GM23338 (cell line): ENCODE measurements at places on chromosomes 12 and 14. TPM values are rescaled to one million over a fixed set of nuclear protein-coding genes. Genes with fewer than 3 reads are reported as not detected.
A peak's percentile ranks its signal among the peaks of the same experiment; 100 is the strongest.

- peak; percentile 90 for DNase-seq
Measured at GRCh38 chr14:91173221-91173670, 59.4 kb downstream of the DGLUCY start.

DNA sequence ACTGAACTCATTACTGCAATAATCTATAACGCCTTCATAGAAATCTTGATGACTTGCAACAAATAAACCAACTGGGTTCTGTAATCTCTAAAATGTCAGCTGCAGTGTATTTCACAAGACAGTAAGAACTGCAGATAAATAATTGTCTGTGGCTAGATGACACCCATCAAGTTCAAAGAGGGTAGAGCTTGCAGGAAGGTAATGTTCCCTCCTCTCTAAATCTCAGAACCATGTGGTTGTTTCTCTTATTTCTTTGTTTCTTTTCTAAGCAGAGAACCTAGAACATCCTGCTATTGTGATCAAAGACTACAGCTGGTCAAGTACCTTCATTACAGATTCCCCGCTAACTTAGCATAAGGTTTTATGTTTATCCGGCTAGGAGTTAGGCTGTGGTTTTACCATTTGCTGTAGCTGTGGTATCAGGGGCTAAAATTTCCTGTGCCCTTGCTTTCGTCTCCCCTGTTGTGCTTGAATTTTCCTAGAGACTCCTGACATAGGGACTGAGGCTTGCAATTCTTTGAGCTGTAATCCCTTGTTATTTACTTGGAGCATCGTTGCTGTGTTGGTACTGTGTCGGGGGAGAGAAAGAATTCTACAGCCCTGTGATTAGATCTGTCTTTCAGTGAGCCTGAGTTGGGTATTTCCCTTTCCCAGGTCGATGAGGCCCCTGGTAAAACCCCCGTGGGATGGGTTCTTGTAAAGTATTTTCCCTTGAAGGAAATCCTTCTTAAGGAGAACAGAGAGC is 253.1 kb upstream of the BTG1 start:
- DNase-seq, result no peak

CBLN3 gene
- 0.07 TPM in 1 of 2 replicates, not detected in the other for total RNA-seq

BICD1 gene
- total RNA-seq, result 76.4 and 83.6 TPM in 2 replicates

DNA sequence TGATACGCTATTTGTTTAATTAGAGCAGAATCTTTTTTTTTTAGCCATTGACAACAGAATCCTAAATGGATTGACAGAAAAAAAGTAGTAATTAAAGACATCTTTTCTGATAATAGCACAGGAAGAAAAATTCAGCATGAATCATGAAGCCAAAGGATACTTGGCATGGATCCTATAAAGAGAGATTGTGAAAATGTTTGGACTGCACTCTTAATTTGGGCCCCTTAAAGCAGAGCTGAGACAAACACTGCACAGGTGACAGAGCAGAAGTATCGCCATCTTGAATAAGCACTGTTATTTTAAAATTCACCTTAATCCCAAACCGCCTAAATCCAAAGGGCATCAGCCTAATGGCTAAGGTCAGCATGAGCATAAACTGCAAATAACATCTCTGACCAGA is 48.8 kb upstream of the SEL1L start:
- no peak for DNase-seq

- no peak for DNase-seq
Measured at GRCh38 chr12:47721431-47721973, 3.8 kb downstream of the ENDOU start.

PMEL gene
- total RNA-seq, result 81.6 and 108 TPM in 2 replicates

PPFIA2 gene
- total RNA-seq, result 5.9 and 7.2 TPM in 2 replicates

FOXN4 gene
- 0.35 TPM in 1 of 2 replicates, not detected in the other for total RNA-seq

DNA sequence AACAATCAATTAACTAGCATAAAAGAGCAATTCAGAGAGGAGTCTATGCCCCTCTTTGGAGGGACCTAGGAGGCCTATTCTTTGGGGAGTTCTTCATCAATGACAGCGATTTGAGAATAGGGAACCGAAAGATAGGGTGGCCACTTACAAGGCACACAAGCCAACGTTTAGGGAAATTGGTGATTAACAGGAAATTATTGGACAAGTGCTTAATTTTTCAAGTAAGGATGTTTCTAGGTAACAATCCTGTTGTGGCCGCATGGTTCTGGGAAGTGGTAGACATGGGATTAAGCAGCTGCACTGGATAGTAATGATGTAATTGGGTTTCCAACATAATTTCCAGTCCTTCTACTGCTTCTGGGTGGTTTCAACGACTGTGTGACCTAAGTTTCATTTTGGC is 83.2 kb downstream of the HMGA2 start:
- DNase-seq, result no peak

- no peak for DNase-seq
Measured at GRCh38 chr12:45336762-45337596, 121.1 kb downstream of the ANO6 start.

- no peak for DNase-seq
Measured at GRCh38 chr14:92633274-92633616, 115.2 kb downstream of the LGMN start.

ANKLE2 gene
- 63.7 and 68.4 TPM in 2 replicates for total RNA-seq

PPP2R5E gene
- 45.5 and 52.2 TPM in 2 replicates for total RNA-seq

GRCh38 chr14:52352061-52352491 is 38.0 kb downstream of the PTGER2 start:
- DNase-seq, result no peak

- no peak for DNase-seq
Measured at GRCh38 chr12:52608826-52609630, 7.8 kb upstream of the KRT72 start.

DNA sequence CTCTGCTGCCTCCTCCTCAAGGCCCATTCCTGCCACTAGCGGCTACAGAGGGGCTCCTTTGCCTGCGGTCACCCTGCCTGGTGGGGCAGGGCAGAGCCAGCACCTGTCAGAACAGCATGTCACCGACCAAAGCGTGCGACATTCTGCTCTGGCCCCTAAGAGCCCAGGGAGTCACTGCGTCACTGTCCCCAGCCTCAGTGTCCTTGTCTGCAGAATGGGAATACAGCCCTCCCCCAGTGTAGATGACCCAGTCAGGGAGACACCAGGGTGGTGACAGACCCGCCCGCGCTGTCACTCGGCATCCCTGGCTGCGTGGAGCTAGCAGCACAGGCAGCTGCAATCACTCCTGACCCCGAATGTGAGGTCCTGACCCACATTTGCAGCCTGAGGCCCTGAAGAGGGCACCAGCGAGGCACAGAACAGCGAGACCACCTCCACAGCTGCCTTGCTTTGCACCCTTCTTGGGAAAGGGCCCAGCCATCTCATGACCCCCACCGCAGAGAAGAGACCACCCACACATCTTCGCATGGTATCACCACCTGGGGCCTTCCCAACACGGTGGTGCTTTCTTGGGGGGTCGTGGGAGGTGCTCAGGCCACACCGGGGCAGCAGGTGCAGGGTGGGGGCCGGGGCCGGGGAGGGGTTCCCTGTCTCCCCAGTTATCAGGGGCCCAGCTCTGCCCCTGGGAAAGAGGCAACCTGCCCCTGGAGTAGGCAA is 2.5 kb downstream of the AHNAK2 start:
- DNase-seq, result peak; percentile 57

KMT2D gene
- total RNA-seq, result 86.1 and 120 TPM in 2 replicates

DNA sequence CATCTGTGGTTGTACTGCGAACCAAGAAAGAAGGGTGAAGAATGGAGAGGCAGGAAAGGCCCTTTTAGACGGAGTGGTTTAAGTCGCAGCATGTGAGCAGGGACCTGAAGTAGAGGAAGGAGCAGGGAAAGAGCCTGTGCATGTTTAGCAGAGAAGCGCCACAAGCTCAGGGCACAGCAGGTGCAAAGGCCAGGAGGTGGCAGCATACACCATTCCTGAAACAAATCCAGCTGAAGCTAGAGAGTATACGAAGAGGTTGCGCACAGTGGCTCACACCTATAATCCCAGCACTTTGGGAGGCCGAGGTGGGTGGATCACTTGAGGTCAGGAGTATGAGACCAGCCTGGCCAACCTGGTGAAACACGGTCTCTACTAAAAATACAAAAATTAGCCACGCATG is 49.9 kb downstream of the HELB start:
- peak; percentile 88 for DNase-seq

TUBA1B gene
- total RNA-seq, result 2,341 and 2,718 TPM in 2 replicates

DNA sequence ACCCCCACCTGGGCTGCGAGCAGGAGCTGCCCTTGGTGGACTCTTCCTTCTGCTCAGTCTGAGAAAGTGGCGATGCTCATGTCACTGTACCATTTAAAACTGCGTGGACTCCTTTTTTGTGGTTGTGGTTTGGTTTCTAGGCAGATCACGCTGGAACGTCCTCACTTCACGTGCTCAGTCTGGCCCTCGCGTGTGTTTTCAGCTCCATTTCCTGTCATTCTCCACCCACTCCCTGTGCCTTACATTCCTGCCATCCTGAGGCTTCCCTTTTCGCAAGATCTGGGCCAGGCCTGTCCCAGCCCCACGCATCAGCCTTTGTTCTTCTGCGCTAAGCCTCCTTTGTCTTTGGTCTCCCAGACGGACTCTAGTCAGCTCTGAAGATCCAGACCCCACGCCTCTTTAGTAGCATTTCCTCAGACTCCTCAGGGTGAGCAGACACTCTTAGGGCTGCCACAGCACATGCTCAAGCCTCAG is 105.4 kb downstream of the FBXL14 start:
- DNase-seq, result peak; percentile 21

CD163L1 gene
- 0.14 and 1.6 TPM in 2 replicates for total RNA-seq

DNA sequence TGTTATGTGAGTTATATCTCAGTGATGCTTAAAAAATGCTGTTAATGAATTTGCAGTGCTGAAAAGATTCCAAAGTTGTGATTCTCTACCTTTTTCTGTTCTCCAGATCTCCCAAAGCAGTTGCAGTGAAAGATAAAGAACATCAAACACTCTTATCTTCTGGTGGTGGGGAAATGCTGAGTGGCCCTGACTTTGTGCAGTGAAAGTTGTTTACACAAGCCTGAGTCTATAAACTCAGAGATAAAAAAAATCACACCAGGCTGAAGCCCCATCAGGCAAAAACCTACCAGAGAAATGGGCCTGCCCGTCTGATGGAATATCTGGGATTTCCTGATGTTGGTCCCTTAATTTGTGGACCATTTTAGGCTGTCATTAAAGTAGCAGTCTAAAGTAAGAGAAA is 46.1 kb downstream of the RASSF3 start:
- no peak for DNase-seq

CCDC38 gene
- total RNA-seq, result not detected in 2 replicates

REM2 gene
- 0.31 and 1.2 TPM in 2 replicates for total RNA-seq

GRCh38 chr12:51448618-51449256 is 24.1 kb downstream of the SLC4A8 start:
- no peak for DNase-seq

MRPS35 gene
- total RNA-seq, result 58.7 and 71.8 TPM in 2 replicates

DNA sequence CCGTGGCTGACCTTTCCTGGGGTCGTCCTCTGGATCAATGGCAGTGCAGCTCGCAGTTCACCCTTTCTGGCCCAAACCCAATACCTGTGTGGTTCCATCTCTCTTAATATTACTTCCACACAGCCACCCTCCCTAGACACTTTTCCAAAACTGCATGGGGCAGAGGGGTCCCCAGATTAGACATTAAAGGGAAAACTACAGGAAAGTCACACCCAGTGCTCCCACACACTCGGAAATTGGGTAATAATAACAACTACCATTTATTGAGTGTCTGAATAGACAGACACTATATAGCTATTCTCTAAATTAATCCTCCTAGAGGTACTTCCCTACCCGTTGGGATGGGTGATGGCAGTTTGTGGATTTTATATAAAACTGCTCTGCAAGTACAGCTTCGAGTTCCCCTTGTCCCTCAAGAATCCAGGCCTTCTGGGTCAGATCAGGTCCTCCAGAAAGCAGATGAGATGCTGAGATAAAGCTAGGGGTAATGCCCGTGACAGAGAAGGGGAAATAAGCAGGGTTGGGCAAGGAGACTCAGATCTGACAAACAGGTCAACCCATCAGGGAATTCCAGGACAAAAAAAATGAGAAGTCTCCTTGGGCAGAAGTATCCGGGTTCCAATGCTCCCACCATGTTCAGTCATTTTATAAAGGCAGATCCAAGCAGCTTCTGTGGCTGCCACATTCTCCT is 795 bp upstream of the PXN start:
- no peak for DNase-seq

GRCh38 chr12:66669541-66669940 is 9.3 kb downstream of the GRIP1 start:
- no peak for DNase-seq

DNA sequence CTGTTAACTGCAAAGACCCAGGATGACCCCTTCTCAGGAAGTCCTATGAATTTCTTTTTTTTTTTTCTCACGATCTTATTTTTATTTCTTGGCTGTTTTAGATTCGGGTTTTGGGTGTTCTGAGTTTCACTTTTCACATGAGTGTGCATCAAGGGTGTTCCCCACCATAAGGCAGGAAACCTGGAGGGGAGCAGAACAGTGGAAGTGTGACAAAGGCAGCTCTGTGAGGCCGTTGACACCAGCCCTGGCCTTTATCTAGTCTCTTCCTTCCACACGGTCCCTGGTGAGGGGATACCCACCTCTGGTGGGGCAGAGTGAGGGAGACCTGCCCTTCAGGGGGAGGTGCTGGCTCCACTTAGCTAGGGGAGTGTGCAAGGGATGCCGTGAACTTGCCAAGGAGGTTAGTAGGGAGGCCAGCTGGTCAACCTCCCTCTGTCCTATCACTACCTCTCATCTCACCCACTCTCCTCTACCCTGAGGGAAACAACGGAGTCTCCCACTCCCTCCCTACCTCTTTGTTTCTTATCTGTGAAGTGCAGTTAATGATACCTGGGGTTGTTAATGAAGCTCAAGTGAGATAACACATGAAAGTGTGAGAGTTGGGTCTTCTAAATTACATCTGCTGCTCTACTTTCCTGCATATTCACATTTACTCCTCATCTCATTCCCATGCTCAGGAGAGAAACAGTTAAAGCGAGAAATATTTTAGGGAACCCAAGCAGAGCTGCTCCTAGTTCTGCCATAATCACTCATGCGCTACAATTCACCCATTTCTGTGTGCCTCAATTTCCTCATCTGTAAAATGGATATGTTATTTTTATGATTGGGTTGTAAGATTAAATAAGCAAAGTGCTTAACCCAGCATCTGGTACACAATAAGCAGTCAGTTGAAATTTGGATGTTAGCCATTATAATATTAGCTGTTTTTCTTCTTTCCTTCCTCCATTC is 4.4 kb upstream of the GALNT6 start:
- no peak for DNase-seq

DNA sequence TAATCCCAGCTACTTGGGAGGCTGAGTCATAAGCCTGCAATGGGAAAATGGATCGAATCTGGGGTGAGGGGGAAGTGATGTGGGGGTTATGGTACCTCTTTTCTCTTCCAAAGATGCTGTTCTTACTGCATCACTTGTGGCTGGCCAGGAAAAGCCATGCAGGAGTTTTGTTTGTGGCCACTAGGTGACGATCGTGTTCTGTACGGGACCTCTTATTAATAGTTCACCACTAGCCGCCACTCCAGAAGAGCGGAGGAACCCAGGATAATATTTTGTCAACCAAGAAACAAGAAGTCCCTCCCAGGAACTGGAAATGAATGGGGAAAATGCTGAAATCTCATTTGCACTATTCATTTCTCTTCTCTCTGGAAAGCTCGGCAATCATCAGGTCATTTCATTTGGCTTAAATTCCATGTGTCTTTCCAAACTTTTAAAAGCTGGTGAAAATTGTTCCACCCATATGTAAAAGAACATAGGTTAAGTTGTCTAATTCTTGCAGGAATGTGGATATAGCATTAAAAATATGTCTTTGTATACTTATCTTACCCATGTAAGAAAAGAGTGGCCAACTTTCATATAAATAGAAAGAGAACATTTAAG is 8.9 kb downstream of the GPR65 start:
- DNase-seq, result peak; percentile 83

GRCh38 chr12:55906056-55906455 is 21.6 kb downstream of the PYM1 start:
- no peak for DNase-seq

LRRC10 gene
- total RNA-seq, result not detected in 2 replicates

- DNase-seq, result no peak
Measured at GRCh38 chr12:58901664-58902063, 18.6 kb downstream of the LRIG3 start.

LBHD2 gene
- not detected in 2 replicates for total RNA-seq
